ENCODE measurements at places on chromosomes 3 and 15.

DNA sequence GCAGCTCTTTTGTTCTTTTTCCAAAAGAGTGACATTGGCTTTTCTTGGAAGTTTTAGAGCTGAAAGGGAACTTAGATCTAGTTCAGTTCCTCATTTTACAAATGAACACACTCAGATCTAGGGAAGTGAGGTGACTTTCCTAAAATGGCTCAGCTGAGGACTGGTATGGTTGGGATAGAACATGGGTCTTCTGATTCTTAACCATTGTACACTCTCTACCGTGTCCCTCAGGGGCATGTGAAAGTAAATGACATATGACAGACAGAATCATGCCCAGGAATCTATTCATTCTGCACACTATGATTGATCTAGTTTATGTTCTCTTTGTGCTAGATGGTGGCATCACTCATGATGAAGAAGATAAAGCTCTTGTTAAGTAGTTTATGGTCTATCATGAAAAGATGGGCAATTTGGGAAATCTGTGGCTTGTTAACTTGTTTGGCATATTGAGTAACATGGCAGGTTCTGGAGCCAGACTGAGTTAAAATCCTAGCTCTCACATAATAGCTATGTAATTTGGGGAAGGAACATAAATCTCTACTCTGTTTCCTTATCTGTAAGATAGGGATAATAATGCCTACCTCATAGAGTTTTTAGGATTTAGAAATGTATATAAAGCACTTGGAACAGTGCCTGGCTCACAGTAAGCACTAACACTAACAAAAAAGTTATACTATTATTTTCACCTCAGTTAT, 30.9 kb downstream of the UBE2E1 start:
- no peak for DNase-seq

GRCh38 chr3:194310060-194310835, 40.9 kb downstream of the CPN2 start:
- DNase-seq = no peak

DNA sequence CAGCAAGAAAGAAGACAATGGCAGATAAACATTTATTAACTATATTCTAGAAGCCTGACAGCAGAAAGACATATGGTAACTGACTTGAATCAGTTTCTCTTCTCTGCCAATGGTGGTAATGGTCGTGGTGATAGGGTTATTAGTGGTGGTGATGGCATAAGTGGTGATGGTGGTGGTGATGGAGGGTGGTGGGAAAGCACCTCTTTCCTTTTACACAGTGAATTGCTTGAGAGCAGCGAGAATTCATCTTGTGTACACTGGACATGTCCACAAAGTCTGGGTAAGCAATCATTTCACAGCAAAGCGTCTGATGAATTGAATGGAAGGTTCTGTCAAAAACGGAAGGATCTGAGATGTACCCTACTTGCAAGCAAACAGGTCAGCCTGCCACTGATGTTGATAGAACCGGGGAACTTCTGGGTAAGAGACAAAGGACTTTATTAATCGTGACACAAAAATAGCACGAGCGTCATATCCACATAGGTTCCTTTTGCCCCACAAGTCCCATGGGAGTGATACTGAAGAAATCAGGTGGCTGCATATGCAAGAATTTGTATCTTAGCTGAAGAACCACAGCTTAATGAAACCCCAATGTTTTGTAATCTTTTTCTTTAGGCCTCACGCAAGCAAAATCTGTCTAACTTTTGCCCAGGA, 23.5 kb upstream of the TBC1D5 start:
- no peak for DNase-seq

DNA sequence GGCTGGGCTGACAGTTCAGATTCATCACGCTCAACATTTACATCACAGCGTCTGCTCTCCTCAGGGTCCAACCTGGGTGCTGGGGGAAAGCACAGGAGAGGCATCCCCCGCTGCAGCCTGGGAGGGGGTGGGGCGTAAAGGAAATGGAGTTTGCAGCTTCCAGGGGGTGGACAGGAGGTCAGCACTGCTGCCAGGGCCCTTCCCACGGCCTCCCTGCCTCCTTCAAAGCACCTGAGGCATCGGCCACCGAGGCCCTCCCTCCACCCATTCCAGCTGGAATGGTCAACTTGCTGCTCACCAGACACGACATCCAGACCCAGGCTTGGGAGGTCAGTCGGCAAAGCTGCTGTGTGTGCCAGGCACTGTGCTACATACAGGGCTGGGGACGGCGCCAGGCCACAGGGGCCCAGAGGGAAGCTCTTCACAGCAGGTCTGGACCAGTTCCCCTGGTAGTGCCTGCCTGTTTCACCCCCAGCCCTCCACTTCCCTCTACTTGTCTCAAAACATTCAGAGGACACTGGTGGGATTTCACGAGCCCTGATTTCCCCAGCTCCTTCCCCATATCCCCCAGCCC, 120.7 kb downstream of the ANP32A start:
- no peak for DNase-seq

- no peak for DNase-seq
Measured at GRCh38 chr3:177733936-177734335, 536.7 kb upstream of the TBL1XR1 start.

DNA sequence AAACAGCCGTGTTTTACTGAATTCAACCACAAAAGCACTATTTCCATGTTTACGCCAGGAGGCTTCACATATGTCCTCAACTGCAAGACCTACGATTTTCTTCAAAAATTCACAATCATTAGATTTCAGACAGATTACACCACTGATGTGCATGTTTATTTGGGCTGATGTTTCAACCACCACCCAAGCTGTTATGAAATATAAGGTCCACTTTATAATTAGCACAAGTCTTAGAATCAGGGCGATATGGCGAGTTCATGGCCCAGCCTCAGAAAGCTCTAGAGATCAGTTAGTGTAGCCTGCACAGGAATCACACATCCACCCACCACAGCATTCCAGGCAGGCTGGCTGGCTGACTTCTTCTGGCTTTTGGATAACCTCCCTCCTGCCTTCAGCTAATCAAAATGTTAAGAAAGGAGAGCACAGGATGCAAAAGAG, 15.4 kb downstream of the SH3BP5 start:
- no peak for DNase-seq

GRCh38 chr3:37243820-37244748, 69.7 kb upstream of the LRRFIP2 start:
- peak; percentile 63 for DNase-seq

DNA sequence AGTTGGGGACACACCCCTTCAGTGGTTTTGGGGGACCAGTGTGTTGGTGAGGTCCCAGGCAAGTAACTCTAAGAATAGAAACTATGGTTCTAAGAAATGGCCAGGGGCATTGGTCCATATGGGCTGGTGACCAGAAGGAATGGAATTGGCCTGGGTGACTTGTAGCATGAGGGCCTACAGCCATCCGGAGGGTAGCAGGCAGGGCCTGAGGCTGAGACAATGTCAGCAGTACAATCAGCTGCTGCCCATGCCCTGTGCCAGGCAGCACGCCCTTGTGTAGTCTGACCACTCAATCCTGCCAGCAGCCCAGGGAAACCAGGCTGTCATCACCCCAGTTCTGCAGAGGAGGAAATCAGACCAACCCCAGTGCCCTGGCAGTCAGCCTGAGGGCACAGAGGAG, 100.6 kb downstream of the DNAJB8 start:
- DNase-seq = no peak

- DNase-seq = peak; percentile 45
Measured at GRCh38 chr3:61015859-61016258, 235.4 kb downstream of the FHIT start.

- DNase-seq = no peak
Measured at GRCh38 chr3:184748219-184749135, 36.6 kb upstream of the MAGEF1 start.

GRCh38 chr15:70474471-70475406, 288.6 kb downstream of the UACA start:
- peak; percentile 54 for DNase-seq

DNA sequence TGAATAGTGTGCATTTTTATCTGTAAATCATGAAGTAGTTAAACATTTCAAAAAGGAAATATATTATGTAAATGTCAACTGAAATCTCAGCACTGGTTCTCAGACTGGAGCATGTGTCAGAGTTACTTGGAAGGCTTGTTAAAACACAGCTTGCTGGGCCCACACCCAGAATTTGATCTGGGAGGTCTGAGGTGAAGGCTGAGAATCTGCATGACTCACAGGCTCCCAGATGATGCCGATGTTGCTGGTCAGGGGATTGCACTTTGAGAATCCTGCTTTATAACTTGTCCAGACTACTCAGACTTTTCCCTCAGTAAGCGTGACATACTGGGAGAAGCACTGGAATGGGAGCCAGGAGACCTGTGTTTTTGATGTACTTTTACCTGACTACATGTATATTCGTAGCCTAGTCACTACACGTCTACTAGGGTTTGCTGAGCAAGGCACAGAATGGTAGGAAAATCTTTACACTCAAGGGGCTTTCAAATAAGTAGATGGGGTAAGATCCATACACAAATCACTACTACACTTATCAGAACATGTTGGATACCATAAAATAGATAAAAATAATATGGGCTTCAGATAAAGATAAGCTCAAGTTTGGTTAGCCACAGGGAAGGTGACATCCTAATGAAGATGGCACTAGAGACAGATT, 77.1 kb upstream of the MEX3B start:
- DNase-seq = no peak

GRCh38 chr3:81658322-81658997, 103.0 kb downstream of the GBE1 start:
- DNase-seq = no peak

DNA sequence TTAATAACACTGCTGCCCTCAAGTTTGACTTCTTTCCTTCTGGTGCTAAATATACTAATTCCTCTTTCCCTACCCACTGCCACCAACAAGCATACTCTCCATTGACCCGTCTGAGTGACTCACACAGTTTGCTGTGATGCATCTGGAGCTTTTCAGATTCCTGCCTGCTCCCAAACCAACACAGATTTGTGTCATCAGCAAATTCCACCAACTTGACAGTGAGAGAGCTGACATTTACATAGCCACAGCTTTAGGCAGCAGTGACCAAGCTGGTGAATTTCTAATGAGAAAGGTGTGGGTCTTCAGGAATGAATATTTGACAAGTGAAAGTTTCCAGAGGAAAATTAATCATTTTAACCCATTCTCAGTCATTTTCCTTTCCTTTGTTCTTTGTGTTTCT, 96.5 kb upstream of the PRICKLE2 start:
- no peak for DNase-seq

DNA sequence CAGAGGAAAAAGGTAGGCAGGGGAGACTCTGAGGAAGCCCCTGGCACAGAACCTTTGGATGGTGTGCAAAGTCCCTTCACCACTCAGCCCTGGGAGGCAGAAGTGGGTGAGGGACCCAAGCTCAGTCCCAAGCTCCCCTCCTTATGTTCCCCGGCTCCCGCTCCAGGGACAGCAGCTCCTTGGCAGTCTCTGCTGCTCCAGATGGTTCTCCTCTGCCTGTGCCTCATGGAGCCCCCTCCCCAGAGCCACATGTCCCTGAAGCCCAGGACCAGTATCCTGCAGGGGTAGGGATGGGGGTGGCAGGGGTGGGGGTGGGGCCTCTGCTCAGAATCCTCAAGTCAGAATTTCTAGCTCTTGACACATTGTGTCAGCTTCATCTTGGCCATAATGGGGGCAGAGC, 8.0 kb upstream of the CAMKV start:
- no peak for DNase-seq

GRCh38 chr3:107740992-107741896, 218.5 kb downstream of the BBX start:
- no peak for DNase-seq

GRCh38 chr3:173411375-173411973, 13.9 kb downstream of the NLGN1 start:
- no peak for DNase-seq

DNA sequence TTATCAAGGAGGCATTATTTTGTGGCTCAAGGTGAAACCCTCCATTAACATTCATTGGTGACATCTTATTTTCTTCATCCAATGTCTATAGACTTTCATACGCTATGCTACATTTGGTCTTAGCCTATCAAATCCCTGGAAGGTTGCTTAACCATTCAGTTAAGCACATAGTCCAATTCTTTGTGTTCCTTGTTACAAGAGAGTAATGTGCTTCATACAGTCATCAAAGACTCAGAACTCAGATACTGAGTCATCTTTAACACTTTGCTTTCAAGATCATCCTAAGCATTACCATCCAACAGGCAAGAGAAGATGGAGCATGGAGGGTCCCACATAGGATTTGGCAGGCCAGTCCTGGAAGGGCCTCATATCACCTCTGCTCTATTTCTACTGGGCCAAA, 1202.1 kb downstream of the ROBO1 start:
- no peak for DNase-seq

- DNase-seq = no peak
Measured at GRCh38 chr3:133089906-133090485, 51.8 kb downstream of the TMEM108 start.

- DNase-seq = no peak
Measured at GRCh38 chr3:59746585-59746984, 696.8 kb upstream of the CFAP20DC start.

GRCh38 chr3:23232016-23232415, 28.9 kb downstream of the UBE2E2 start:
- no peak for DNase-seq

- DNase-seq = no peak
Measured at GRCh38 chr15:35043373-35044095, 41.6 kb downstream of the NANOGP8 start.

DNA sequence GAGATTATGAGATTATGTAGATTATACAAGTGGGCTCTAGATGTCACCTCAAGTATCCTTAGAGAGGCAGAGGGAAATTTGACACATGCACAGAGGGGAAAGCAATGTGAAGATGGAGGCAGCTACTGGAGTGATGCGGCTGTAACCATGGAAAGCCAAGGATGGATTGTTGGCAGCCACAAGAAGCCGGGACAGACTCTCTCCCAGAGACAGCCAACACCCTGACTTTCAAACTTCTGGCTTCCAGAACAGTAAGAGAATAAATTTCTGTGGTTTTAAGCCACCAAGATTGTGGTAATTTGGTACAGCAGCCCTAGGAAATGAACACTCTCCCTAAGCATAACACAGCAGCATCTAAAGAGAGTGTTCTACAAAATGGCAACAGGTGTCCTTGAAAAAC, 34.4 kb upstream of the PRICKLE2 start:
- DNase-seq = no peak

GRCh38 chr3:111284503-111285183, 213.0 kb downstream of the NECTIN3 start:
- no peak for DNase-seq

DNA sequence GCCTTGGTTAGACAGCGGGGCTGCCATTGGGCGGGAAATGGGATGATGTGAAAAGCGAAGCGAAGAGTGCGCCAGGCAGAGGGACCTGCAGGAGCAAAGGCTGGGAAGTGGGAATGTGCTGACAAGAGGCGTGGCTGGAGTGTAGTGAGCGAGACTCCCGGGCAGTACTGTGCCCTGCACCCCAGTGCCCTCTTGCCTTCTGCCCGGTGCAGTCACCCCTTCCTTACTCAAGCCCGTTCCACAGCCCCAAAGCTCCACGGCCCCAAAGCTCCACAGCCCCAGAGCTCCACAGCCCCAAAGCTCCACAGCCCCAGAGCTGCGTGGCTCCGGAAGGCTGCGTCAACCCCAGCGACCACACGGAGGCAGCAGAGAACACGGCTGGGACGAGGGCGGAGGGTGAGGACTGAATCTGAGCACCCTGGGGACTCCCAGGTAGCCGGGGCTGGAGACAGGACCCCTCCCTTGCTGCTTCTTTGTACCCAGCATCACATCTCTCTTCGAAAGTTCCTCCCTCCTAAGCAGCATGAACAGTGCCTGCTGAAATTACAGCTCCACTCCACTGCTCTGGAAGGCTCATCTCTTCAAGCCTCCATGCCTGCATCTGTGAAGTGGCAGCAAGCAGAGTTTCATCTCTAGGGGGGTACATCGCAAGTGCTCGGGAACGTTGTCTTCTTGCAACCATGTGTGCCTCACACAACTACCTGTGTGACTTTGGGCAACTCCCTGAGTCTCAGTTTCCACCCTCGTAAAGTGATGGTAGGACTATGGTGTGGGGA, 108.9 kb downstream of the FBLN2 start:
- DNase-seq = no peak
